ENCODE measurements at places on chromosomes 16 and 17.

GRCh38 chr17:54891176-54891821 is 9.4 kb upstream of the TOM1L1 start:
- no peak for DNase-seq

DNA sequence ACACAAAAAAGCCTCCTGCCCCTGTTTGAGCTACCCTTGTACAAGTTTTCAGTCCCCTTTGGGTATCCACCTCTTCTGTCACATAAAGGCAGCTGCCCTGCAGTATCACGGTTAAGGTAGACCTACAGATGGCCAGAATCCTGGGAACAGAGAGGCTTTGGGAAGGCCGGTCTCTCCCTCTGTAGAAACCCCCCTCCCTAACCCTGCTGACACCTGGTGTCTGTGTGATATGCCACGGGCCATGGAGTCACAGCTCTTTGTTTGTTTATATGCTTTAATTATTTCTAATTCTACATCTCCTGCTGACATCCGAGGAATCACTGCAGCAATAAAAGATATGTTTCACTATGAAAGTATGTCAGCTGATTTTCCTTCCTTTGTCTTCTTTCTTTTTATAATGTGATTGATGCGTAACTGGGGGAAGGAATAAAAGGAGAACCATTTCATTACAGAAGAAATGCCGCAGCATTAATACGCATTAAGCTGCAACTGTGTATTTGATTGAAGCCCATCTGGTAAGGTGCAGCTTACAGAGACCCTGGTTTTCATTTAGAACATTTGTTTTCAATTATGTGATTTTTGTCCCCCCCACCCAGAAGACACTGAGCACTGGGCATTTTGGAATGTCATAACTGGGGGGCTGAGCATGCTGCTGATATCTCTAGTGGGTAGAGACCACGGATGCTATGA is 142.1 kb downstream of the SLC39A11 start:
- no peak for DNase-seq

- peak; percentile 41 for DNase-seq
These were observed 12.0 kb upstream of the MEOX1 start for GRCh38 chr17:43673516-43674323.

- DNase-seq = no peak
These were observed 2.6 kb downstream of the TSPOAP1 start for GRCh38 chr17:58325976-58326468.

- DNase-seq = no peak
These were observed 8.4 kb upstream of the TERF2 start for GRCh38 chr16:69393898-69394849.

DNA sequence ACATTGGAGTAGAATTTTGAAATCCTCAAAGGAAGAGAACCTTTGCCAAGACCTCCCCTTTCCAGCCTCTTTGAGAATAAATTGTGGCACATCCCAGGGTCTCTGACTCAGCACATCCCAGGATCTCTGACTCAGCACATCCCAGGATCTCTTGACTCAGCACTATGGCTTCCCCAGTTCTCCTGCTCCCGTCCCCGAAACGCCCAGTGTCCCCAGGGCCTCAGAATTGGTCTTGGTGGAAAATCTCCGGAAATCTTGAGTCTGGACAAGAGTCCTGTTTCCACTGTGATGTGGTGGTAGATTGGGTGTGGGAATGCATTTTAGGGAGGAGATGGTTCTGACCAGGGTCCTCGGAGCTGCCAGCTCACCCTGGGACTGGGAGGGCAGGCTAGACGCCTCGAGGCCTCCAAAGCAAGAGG is 19.2 kb downstream of the PLXDC1 start:
- no peak for DNase-seq

- no peak for DNase-seq
These were observed 51.5 kb upstream of the FASN start for GRCh38 chr17:82149401-82150099.

GRCh38 chr17:2871205-2871604 is 75.0 kb downstream of the RAP1GAP2 start:
- DNase-seq = no peak

- DNase-seq = no peak
These were observed 855 bp downstream of the TUFM start for GRCh38 chr16:28845293-28845692.

DNA sequence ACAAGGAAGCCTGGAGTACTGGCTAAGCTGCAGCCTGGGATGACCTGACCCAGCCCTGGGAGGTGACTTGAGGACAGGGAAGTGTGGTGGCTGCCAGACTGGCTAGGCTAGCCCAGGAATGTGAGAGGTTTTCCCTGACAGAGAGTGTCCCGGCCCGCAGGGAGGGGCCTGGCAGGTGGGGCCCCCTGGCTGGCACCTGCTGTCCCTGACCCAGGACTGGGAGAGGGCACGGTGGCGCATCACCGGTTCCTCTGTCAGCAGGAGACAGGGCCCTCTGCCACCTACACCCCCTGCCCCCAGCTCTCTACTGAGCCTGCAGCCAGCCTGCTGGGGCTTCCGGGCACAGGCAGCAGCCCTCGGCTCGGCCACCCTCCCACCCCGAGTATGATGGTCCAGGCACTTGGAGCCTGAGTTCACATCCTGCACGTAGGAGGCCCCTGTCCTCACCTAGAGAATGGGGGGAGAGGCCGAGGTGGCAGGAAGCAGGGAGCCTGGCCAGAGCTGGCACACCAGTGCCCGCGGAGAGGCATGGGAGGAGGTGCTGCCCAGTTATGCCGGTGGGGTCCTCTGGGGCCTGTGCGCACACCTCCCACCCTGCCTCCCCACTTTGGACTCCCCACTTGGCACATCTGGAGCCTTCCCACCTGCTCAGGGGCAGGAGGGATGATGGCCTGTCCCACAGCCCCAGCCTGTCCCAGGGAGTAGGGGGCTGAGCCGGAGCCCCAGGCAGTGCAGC is 528 bp downstream of the PRSS27 start:
- DNase-seq = no peak

DNA sequence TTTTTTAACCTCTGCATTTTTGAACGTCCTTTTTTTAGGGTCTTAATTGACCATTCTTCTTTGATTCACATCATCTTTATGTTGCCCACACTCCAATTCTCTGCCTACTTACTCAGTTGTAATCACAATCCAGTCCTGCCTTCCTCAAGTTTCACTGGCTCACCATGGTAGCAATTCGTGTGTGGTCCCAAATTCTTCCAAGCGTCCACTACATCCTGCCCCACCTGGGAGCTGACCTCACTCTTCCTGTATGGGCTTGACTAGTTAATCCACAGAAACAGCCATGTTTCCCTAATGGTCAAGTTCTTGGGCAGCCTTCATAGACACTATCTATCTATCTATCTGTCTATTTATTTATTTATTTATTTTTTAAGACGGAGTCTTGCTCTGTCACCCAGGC is 7.1 kb downstream of the TLCD2 start:
- no peak for DNase-seq

DNA sequence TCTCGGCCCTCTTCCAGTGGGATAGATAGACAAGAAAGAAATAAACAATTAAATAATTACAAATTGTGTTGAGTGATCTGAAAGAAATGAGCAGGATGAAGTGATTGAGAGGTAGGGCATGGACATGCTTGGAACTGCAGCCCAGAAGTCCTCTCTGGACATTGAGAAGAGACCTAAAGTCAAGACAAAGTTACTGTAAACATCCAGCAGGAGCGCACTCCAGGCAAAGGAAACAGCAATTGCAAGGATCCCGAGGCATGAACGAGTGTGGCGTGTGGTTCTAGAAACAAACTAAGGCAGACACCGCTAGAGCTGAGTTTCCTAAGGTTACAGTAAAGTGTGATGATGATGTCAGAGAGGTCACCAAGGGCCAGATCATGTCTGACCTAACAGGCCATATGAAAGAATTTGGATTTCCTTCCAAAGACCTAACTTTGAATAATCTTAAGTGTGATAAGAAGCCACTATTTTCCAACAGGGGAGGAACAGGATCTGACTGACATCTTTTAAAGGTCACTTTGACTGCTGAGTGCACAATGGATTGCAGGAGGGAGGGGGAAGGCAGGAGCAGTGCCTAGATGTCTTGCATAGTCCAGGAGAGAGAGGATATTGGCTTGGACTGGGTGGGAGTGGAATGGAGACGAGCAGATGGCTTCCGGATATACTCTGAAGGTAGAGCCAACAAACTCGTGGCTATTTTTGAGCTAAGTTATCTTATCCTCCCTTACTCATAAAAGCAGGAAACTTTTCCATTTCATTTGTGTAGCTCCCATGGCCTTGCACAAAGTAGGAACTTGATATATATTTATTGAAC is 19.0 kb downstream of the ABCC12 start:
- no peak for DNase-seq

GRCh38 chr16:74667255-74667700 is 601 bp upstream of the RFWD3 start:
- DNase-seq = peak; percentile 2
